NCI-H187 treated with DMSO at 0.1 percent for 48 hours (cell line): ENCODE measurements at places on chromosomes 3 and 15.

DNA sequence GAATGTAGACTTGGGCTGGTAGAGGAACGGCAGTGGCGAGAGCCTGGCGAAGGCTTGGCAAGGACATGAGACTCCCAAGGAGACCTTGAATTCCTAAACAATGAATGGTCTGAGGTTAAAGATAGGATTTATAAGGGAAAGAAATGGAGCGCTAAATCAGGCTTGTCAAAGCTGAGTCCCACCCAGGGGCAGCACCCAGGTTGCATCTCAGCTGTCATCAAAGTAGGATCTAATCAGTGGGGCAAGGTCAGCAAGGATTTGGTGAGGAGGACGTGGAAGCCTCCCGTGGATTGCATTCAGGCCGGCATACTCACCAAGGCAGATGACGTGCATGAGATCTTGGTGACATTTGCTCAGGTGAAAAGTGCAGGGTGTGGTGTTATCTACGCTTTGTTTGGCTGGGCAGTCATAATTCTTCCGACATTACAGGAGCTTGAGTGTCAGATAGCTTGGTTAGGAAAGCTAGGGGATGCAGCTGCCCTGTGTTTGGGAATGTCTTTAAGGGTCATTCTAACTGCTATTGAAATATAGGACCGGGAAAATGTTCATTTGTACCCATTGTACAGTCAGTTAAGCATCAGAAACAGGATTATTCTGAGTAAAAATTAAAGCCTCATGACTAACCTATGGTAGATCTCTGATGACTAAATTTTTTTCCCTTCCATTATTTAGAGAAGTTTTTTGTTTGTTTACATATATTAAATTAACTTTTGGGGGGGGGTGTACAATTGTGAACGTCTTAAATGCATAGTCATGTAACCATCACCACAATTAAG is 99.4 kb upstream of the TSC22D2 start:
- no peak for DNase-seq

DNA sequence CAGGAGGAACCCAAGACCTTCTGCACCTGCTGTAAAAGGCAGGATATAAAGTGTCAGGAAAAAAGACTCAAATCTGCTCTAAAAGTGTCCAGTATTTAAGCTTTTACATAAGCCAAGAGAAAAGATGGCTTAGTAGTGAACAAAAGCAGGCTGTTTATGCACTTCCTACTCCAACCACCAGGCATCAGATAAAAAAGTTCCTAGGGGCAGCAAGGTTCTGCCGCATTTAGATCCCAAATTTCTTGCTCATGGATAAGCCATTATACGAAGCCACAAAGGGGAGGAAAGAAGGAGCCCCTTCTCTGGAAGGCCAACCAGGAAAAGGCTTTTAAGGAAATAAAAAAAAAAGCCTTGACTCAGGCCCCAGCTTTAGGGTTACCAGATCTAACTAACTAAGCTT is 10.6 kb upstream of the SLC9C1 start:
- DNase-seq = no peak

- no peak for DNase-seq
These were observed 4.6 kb upstream of the TSPAN3 start for GRCh38 chr15:77075528-77075927.

DNA sequence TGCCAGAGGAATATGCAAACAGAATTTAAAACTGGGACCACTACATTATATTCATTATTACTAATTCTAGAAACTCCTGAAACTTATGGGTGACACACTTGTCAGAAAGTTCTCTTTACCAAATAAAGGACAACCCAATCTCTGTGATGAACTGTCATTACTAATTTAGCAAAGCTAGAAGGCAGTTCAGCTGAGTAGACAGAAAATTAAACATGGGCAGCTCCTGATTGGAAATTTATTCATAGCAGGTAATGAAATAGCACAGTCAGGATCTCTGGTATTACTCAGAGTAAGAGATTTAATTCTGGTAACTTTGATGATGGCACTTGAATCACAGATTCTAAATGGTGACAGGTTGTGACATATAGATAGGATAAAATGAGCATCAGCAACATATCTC is 123.0 kb downstream of the GBE1 start:
- DNase-seq = no peak

DNA sequence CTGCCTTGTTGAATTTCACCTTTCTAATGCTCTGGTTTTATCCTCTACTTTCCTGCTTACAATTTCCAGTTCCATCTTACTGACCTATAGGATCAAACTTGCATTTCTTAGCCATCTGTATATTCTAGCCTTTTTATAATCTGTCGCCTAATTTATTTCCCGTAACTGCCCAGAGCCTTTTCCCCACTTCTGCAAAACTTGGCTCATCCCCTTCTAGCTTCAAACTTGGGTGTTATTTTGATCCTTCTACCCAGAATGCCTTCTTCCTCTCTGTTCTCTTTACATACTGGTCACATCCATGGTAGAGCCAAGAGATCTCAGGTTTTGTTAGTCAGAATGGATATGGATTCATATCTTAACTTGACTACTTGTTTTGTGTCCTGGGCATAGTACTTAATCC is 2.6 kb downstream of the SACM1L start:
- no peak for DNase-seq

GRCh38 chr3:119376758-119377157 is 82.6 kb downstream of the ARHGAP31 start:
- DNase-seq = no peak

GRCh38 chr3:7498715-7499114 is 637.8 kb downstream of the GRM7 start:
- no peak for DNase-seq

DNA sequence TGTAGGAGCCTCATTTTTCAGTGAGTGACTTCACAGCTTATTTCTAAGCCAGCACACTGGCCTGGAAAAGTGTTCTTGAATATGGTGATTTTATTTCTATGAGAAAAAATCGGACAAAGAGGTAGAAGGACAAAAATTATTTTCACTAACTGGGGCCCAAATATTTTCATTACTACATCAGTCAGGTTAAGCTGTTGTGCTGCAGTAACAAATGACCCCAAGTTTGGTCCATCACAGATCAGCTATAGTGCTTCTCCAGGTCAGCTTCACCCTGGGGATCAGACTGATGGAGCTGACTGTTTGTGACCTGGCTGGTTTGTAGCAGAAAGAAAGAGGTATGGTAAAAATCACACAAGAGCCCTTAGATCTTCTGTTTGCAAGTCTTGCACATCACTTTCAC is 97.9 kb upstream of the STT3B start:
- DNase-seq = no peak

DNA sequence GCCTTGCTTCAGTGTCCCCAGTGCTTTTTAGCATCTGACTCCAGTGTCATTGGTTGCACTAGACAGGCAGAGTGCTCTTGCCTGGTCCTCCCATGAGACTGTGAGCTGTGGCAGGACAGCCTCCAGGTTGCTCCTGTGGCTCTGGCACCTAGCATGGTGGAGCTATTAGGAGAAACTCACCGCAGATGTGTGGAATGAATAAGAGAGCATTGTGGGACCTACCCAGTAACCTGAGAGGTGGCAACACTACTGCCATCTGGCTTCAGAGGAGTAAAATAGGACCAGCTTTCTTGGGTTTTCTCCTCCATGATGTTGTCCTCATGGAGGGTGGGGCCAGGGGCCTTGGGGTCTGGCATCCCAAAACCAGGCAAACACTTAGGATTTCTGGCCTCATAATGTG is 183.6 kb downstream of the EPHB1 start:
- no peak for DNase-seq

DNA sequence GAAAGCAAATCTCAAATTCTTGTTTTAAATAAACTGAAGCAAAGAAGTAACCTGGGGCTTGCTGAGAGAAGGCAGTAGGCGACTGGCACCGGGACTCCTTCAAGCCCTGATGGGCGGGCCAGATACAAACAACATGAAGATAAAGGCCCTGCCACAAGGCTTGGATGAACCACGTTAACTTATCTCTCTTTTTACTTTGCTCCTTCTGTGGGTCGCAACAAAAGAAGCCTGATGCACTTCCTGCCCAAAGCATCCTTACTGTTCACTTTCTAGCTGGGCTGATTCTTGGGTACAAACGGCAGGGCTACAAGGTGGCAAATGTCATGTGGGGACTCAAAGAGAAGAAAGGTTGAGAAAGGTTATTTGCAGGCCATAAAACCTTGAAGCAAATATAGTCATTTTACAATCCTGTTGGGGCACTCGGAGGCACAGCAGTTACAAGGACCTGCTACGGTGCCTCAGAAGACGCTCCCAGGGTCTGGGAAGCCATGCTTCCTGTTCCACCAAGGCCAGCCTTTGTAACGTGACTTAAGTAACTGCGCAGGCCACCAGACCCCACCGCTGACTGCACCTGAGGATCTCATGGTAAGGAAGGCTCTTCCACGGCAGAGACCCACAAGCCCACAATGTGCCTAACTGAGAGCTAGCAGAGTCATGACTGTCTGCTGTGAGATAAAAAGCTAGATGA is 71.1 kb downstream of the CHSY1 start:
- DNase-seq = no peak

DNA sequence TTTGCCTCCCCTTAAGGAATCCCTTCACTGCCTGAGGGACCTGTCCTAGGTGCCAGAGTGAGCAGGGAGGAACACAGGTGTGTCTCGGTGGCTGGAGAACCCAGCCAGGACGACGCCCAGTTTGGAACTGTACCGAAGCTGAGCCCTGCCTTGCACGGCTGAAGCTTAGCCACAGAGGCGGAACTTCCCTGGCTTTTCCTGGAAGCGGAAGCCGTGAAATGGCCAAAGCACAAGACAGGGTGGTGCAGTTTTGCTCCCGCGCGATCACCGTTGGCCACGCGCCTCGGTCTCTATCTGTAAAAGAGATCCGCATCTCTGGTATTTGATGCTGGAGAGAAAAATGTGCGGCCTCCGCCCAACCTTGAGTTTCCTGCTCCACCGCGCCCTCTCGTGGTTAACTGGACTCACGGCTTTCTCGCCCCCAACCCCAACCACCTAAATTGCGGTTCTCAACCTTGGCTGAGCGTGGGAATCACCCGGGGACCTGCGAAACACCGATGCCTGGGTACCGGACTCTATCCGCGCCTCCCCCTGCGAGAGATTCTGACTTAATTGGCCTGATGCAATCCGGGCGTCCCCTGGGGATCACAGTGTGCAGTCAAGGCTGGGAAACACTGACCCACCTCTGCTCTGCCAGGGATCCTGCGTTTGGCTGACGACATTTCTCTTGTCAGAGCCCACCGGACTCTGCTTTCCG is 70.7 kb upstream of the ABHD2 start:
- no peak for DNase-seq

GRCh38 chr15:78931439-78932257 is 13.2 kb downstream of the CTSH start:
- no peak for DNase-seq

DNA sequence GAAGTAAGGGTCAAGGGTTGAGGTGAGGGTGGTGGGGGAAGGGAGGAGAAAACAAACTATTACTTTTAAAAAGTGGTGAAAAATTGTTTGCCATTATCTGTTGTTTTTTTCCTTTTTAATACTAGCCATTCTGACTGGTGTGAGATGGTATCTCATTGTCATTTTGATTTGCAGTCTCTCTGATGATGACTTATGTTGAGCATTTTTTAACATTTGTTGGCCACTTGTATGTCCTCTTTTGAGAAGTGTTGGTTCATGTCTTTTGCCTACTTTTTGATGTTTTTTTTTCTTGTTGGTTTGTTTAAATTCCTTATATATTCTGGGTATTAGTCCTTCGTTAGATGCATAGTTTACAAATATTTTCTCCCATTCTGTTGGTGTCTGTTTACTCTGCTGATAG is 185.9 kb upstream of the ANKRD28 start:
- DNase-seq = no peak

DNA sequence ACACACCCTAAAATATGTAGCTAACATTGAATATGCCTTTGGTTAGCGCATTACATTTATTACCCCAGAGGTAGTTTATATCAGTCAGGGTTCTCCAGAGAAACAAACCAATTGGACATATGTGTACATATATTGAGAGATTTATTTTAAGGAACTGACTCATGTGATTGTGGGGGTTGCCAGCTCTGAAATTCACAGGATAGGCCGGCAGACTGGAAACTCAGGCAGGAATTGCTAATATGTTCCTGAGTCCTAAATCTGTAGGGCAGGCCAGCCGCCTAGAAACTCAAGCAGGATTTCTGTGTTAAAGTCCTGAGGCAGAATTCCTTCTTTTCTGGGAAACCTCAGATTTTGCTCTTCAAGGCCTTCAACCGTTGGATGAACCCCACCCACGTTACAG is 189.7 kb downstream of the CDIN1 start:
- DNase-seq = no peak

DNA sequence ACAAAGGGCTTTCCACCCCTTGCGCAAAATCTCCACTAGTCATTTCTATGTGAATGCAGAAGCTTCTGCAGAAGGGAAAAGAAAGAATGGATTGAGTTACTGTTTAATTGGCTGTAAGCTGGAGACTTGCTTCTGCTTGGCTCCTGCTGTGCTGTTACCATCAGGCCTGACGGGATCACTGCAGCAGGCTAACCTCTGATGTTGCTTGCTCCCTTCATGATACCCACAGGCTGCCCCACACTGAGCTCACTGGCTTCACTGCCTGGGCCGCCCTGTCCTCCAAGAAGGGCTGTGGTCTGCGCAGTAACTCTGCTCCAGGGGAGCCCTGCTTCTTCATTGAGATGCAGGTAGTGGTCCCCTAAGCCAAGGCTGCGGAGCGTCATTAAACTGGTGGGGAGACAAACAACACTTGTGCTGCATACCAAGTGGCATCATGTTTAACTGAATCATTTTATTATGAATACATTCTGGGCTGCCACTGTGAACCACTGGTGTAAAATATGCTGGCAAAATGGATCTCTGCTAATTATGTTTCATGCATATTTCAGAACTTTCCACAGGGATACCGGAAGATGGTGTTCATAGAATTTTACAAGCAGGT is 78.6 kb downstream of the WDR49 start:
- no peak for DNase-seq
